ENCODE measurements at places on chromosomes 2 and 18.

DNA sequence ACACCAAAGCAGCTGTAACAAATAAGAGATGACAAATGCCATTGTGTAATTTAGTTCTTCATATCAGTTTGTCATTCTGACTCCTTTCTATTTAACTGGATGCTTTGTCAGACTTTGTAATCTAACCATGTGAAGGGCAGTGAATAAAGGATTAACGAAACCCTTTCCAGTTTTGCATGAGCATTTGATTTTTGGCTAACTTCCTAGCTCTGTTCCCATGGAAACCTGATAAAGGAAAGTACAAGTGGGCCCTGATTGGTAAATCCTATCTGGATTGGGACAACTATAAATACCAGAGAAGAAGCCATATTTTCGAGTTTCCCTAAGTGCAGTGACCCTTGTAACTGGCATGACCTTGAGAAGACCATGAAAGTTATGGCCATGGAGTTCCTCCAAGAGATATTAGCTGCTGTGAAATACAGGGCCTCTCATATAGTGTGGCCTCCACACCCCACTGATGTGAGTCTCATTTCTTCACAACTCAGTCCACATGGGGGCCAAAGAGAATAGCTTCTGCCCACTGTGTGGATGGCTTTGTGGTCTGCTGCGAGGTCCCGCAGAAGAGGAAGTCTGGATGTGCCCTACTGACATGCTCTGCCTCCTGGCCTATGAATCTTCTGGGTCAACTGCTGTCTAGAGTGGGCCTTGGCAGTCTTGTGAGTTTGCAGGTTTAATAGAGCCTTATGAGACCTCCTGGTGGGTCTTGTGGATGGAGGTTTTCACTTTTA is 38.2 kb upstream of the CYP1B1 start:
- DNase-seq, result no peak

- no peak for DNase-seq
Observed at GRCh38 chr2:23700627-23701026, 226.3 kb downstream of the ATAD2B start.

DNA sequence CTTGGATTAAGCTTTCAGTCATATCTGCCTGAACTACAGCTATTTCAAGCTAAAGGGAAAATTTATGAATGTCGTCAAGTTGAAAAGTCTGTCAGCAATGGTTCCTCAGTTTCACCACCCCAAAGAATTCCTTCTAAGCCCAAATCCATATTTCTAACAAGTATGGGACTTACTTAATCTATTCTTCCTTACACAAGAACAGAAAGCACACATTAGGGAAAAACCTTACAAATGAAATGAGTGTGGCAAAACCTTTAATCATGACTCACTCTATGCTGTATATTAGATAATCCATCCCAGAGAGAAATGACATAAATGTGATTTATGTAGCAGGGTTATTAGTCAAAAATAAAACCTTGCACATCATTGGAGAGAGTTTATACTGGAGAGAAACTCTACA is 78.9 kb downstream of the RAB31 start:
- DNase-seq, result no peak

DNA sequence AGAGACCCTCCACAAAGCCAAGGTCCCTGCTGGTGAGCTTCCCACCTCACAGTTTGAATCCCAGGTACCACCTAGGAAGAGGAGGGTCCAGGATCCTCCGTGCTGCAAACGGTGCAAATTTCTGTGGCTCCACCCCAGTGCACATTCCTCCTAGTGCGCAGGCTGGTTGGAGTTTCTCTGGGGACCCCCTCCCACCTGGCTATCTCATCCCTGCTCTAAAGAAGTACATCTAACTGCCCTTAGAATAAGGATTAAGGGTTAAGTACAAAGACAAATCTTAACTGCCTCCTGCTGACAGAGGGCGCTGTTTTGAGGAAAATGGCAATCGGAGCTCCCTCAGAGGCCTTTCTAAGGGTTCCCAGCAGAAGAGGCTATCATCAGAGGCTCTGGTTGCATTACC is 109.6 kb upstream of the FSIP2 start:
- no peak for DNase-seq

- no peak for DNase-seq
Observed at GRCh38 chr2:8518979-8519668, 162.7 kb upstream of the ID2 start.

- no peak for DNase-seq
Observed at GRCh38 chr2:144154205-144154604, 365.7 kb downstream of the ZEB2 start.

GRCh38 chr2:59033661-59034060 is 792.5 kb upstream of the FANCL start:
- no peak for DNase-seq

DNA sequence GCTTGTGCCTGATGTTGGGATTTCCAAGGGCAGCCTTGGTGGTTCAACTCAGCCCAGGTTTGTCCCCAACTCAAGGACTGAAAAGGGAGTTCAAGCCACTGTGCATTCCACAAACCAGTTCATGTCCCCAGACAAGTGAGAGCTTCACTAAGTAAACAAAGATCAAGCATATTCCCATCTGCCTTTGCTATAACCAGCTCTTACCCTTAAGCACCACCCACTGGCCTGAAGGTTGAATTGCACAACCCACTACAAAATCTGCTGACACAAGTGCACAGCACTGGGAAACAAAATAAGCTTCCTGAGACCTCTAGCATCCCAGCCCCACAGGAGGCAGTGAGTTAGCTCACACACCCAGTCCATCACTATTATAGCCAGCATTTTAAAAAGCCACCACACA is 516.7 kb downstream of the NR4A2 start:
- no peak for DNase-seq

DNA sequence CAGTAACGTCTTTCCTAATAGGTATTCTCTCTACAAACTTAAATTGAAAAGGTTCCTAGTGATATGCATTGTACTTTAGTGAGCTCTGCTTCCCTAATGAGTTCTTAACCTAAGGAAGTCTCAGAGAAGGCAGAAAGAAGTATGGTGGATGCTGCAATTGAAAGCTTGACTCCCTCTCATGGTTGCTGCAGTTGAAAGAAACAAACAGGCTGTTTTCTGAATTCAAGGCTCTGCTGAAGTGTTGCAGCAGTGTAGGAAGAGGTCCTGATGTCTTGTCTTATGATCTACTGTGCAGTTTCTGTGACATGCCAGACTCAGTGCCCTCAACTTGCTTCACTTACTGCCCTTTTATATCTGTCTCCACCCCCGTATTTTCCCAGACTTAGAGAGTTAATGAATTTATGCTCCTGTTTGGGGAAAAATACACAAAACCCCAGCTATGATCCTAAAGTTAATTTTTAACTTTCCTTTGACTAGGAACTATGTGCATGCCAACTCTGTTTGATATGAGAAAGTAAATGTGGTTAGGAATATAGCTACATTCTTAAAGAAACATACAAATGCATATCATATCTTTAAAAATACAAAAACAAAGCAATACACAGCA is 655.3 kb upstream of the FAM98A start:
- no peak for DNase-seq

- no peak for DNase-seq
Observed at GRCh38 chr2:153823880-153824279, 47.8 kb upstream of the GALNT13 start.

- no peak for DNase-seq
Observed at GRCh38 chr2:43435746-43436145, 160.1 kb downstream of the THADA start.

DNA sequence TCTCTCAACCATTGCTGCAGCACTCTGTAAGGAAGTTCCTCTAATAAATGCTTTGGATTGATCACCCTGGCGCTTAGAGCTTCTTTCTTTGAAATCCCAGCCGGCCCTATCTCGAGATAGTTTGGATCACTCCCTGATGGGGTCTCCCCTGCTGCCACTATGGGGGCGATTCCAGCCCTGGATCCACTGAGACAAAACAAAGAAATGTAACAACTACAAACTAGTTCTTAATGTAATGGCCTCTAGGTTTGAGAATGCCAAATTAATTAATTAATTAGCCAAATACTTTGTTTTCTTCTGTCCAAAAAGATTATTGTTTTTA is 15.2 kb downstream of the SRSF7 start:
- no peak for DNase-seq

- no peak for DNase-seq
Observed at GRCh38 chr2:10499911-10500521, 51.9 kb upstream of the ODC1 start.

- DNase-seq, result no peak
Observed at GRCh38 chr2:120740375-120740764, 4.7 kb downstream of the GLI2 start.

DNA sequence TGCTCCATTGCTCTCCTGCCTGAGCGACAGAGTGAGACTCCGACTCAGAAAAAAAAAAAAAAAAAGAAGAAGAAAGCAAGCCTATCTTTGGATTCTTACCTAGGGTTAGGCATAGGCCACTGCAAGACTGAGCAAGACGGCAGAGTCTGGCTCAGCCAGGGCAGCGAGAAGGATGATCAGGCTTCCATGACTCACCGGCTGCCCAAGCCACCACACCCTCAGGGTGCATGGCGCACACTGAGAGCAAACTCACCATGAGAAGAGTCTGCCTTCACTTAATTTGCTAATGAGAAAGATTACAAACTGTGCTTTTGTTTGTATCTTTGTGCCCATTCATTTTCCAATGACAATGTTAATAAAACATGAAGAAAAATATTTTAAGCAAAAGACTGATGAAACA is 8.2 kb downstream of the FAM110C start:
- no peak for DNase-seq

GRCh38 chr2:105809097-105809473 is 64.4 kb downstream of the NCK2 start:
- no peak for DNase-seq

- DNase-seq, result no peak
Observed at GRCh38 chr18:79926715-79927606, 24.5 kb downstream of the SLC66A2 start.

DNA sequence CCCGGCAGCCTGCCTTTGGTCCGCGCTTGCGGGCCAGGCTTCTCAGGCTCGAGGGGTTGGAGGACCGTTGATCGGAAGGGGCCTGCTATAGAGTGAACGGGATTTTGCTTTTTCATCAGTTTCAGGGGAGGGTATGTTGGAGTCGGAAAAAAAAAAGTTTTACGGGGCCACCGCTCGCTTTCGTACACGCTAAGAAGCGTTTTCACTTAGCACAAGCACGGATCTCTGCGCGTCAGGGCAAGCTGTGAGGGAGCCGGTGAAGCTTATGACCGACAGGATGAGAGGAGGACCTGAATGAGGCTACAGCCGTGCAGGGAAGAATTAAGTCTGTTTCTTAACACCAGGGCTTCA is 443 bp downstream of the CPSF3 start:
- DNase-seq, result no peak

DNA sequence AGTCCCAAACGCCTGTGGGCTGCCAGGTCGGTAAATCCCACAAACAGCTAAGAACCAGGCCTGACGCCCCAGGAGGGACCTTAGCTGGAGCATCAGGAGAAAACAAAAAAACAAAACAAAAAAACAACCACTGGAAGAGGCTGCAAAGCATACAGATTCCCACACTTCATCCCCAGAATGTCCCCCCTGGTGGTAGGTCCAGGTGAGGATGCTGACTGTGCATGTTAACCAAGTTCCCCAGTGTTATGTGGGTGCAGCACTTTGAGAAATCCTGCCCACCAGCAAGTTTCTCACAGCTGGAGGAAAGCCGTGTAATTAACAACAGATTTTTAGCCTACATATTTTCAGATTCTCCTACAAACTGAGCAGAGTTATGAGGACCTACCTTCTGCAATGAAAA is 15.1 kb downstream of the ST3GAL5 start:
- DNase-seq, result no peak

GRCh38 chr18:41989508-41989907 is 34.5 kb downstream of the PIK3C3 start:
- DNase-seq, result no peak

GRCh38 chr2:73870084-73870483 is 22.7 kb upstream of the ACTG2 start:
- no peak for DNase-seq

DNA sequence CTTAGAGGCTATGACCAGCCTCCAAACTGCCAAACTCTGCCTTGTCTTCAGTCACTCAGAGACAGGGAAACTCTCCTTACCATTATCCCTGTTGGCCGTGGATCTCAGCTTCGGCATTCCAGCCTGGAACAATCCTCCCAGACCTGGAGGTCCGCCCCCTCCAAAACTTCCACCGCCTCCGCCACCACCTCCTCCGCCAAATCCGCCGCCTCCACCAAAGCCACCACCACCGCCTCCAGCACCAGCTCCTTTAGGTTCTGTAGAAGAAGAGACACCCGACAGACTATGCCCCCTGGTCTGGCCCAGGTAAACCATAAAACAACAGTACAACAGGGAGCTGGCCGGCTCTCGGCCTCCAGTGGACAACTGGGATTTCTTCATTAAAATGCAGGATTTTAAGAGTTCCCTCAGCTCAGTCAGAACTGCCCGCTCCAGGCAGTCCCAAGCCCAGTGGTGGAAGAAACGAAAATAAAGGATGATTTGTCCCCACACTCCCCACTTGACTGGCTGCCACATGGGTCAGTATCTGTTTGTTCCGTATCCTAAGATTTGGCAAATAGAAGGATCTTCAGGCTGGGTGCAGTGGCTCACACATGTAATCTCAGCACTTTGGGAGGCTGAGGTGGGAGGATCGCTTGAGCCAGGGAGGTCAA is 22.4 kb downstream of the WIPF1 start:
- DNase-seq, result no peak

- no peak for DNase-seq
Observed at GRCh38 chr18:22827216-22827615, 105.9 kb upstream of the RBBP8 start.

DNA sequence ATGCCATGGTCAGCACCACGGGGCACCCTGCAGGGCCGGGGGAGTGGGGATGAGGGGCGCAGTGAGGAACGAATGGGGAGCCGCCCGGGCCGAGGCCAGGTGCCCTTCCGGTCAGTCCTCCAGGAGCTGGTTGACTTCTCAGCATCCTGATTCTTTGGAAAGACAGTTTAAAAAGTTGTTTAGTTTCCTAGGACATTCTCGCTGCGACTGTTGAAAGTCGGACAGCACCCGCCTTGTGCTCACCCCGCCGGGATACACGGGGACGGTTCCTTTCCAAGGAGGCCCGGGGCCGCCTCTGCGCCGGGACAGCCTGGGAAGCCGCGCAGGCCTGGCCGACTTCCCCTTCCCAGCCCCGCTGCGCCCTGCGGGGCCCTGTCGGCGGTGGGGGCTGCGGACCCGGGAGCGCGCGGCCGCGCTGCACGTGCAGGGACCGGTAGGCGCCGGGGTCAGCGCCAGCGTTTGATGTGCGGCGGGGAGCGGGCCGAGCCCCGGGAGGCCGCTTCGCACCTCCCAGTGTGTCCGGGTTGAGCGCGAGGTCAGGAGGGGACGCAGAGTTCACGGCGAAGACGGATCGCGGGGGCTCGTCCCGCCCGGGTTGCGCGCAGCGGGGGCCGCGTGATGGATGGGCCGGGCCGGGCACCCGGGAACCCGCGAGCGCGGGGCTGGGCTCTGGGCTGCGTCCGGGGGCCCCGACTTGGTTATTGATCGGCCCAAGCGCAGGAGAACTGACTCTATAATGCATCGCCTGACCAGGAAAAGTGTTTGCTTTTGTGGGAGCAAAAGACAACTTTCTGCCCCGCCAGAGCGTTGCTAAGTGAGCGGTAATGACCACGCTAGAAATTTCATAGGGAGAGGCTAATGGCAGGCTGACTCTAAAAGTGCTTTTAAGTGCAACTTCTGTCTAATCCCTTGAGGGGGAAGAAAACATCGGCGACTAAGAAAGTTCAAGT is 28.0 kb upstream of the SMIM21 start:
- no peak for DNase-seq
